GM04504 (cell line): ENCODE measurements at places on chromosomes 4 and X.

GRCh38 chr4:27721193-27721592, 860.6 kb downstream of the STIM2 start:
- DNase-seq: no peak

DNA sequence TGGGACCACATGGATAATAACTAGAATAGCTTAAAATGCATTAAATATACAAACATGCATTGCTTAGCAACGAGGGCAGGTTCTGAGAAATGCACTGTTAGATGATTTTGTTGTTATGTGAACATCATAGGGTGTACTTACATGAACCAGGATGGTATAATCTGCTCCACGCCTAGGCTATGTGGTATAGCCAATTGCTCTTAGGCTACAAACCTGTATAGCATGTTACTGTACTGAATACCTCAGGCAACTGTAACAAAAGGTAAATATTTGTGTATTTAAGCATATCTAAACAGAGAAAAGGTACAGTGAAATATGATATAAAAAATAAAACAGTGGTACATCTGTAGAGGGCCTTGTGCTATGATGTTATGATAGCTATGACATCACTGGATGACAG, 169.2 kb upstream of the IL15 start:
- no peak for DNase-seq

- no peak for DNase-seq
Measured at GRCh38 chr4:40875507-40876150, 125.9 kb downstream of the NSUN7 start.

DNA sequence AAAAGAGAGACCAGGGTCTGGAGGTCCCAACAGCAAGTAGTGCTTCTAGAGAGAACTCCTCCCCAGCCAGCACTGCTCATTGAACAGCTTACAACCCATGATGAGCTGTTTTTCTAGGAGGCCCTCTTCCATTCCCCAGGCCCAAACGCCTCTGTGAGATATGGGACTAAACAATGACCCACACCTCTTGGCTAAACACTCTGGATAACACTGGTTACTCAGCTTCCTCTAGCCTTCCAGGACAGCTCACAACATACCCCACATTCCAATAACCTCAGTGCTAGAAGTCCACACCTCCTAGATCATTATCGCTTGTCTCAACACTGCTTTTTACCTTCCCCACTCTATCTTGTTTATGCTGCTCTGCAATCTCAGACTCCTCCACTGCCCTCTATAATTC, 35.4 kb upstream of the PGRMC2 start:
- DNase-seq: peak; percentile 48

DNA sequence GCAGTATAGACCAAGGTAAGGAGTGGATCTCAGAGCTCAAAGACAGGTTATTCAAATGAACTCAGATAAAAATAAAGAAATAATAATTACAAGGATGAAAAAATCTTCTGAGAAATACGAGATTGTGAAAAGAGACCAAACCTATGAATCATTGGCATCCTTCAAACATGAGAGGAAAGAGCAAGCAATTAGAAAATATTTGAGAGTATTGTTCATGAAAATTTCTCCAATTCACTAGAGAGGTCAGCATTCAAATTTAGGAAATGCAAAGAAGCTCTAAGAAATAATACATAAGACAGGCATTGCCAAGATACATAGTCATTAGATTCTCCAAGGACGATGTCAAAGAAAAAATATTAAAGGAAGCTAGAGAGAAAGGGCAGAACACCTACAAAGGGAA, 93.5 kb upstream of the GALNTL6 start:
- DNase-seq: no peak

DNA sequence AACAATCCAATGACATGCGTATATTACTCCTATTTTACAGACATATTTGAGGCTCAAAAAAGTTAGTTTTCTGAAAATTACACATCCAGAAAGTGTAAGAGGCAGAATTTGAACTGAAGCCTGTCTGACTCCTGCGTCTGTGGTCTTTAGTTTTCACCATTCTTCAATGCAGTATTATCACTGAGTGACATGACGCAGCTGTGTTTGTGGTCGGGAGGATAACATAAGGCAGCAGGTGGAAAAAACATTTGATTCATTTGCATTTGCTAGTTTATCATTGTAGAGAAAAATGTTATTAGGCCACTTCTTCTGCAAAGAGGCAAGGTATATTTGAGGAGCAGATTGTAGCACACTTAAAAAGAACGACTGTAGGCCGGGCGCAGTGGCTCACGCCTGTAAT, 186.7 kb downstream of the TENM3 start:
- DNase-seq: no peak

DNA sequence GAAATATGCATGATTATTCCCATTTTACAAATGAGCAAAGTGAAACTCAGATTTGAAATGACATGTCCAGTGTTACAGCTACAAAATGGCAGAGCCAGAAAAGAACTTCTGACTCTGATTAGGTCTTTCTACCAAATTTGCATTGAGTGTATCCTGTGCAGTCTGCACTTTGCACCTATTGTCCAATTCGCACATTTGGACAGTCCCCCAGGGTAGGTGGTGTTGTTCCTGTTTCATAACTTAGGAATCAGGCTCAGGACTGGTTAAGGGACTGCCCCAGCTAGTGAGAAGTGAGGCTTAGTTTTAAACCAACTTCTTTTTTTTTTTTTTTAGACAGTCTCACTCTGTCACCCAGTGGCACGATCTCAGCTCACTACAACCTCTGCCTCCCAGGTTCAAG, 137.9 kb upstream of the NALF2 start:
- DNase-seq: no peak

- peak; percentile 7 for DNase-seq
Measured at GRCh38 chrX:78029663-78030062, 60.2 kb upstream of the PGAM4 start.

- no peak for DNase-seq
Measured at GRCh38 chr4:77538574-77539157, 67.0 kb upstream of the CXCL13 start.

DNA sequence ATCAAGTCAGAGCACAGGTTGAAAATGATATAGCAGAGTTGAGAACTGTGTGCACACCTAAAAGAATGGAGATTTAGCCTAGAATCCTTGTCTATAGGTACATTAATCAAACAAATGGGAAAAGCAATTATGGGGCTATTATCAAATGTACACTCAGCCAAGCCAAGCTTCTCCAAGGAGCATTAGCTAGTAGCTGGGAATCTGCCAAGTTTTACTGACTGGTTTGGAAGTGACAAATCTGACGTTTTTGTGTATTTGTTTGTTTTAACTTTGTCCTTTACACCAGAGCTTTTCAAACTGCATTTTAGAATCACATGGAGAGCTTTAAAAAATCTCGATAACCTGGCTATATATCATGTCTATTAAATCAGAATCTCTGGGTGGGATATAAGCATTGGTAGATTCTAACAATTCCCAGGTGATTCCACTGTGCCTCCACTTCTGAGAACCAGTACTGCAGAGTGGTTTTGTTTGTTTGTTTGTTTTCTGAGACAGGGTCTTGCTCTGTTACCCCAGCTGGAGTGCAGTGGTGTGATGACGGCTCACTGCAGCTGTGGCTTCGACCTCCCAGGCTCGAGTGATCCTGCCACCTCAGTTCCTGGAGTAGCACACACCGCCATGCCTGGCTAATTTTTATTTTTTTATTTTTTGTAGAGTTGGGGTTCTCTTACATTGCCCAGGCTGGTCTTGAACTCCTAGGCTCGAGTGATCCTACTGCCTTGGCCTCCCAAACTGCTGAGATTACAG, 279.8 kb downstream of the UNC5C start:
- no peak for DNase-seq

- DNase-seq: no peak
Measured at GRCh38 chr4:37663552-37663951, 22.6 kb downstream of the RELL1 start.

- DNase-seq: no peak
Measured at GRCh38 chrX:578531-578930, 52.1 kb upstream of the SHOX start.

- peak; percentile 94 for DNase-seq
Measured at GRCh38 chr4:123785538-123785937, 388.9 kb downstream of the SPRY1 start.

DNA sequence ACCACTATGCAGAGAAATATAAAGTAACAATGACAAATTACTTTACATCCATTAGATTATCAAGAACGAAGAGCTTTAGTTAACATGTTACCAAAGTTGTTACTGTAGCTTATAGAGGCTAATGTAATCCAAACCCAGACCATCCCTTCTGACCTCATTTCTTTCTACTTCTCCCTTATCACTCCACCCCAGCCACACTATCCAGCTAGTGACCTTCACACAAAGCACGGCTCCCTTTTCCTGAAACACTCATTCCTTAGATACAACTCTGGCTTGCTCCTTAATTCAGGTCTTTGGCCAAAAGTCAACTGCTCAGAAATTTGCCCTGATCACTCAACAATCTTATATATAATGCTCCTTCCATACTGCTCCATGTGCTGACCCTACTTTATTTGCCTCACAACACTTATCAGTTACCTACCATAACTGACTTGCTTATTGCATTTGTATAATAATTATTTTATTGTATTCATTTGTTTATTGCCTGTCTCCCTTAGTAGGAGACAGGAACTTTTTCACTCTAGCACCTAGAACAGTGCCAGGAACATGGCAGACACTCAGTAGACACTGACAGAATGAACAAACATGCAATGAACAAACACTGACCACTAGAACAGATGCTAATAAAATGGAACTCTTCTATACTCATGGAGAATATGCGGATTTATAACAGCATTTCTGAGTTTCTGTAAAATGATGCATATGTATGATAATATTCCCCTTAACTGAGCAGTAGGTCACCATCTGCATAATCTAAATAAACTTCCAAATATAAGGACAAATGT, 67.6 kb downstream of the EIF4E start:
- DNase-seq: no peak

DNA sequence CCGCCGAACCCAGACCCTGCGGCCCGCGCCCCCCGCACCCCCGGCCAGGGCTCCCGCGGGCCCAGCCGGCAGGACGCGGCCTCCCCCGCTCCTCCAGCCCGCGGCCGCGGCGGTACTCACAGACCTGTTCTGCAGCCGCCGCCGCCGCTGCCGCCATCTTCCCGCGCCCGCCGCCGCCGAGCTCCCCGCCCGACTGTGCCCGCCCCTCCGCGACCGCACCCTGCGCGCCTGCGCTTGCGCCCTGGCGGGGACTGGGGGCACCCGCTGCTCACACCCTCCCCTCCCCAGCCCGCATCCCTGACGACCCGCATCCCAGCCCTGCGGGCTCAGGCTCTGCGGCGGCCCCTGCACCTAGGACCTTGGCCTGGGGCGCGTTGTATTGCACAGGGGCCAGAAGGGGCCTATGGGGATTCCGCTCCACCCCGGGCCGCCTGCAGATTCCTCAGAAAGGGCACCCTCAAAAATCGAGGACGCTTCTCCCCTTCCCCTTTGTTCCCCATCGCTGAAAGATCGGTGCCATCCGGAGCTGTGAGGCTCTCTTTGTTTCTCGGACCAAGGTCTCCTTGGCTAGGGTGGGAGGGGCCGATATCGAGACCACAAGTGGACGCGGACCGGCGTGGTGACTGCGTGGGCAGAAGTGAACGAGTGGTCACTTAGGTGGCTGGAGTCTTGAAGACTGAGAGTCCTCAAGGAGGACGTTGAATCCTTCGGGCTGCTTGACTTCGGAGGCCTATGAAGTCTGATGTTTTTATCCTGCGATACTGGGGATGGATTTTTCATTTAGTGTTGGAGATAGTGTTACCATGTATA, at the start of gene SGCB:
Gene SGCB (minus strand): TSS at position 197 of the 810 bp plus-strand sequence. CDS start 40 bp downstream, at position 157.
- no peak for DNase-seq

DNA sequence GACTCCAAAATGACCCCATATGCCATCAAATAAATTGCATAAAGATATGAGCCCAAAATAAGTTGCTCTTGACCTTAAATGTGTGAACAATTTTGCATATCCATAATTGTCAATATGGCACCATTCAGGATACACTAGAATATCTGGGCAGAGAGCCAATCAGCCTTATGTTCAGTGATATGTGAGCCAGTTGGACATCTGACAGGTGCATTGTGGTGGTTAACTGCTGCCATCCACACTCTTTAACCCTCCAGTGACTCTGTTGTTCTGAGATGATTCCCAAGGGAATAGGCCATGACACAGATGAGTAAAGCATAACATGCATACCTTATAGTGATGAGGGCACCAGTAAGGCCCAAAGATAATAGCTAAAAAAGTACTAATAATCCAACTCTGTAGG, 500.1 kb downstream of the PCDH18 start:
- DNase-seq: no peak

DNA sequence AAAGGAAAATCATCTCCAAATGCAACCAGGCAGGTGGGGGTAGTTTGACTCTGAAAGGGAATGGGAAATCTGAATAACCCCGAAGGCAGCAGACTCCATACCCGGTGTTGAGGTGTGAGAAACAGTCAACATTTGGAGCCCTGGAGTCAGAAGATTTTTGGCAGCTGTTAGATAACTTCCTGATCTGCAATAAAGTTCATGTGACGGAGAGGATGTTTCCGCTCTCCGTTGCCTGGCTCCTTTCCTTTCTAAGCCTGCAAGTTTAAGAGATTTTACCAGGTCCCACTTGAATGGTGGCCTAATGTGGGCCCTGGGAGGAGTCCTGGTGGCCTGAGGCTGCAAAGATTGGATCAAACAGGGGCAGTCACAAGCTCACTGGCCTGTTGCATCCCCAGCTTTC, 27.7 kb downstream of the HAND2 start:
- DNase-seq: no peak

- no peak for DNase-seq
Measured at GRCh38 chr4:137519406-137519805, 12.9 kb downstream of the PCDH18 start.

DNA sequence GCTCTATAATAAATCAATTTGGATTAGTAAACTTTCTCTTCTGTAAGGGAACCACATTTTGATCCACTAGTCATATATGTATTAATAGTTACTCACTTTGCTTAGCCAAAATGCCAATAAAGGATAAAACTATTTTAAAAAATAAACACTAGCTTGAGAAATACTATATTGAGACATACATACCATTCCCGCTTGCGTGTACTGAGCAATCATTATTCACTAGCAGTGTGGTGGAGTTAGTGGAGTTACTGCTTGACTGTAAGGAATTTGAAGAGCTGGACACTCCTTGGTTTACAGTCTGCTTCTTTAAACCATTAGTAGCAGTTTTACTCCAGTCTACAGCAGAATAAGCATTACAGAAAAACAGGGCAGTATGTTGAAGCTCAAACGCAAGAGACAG, 10.8 kb upstream of the PHKA2 start:
- DNase-seq: peak; percentile 33

GRCh38 chr4:106541253-106541652, 172.7 kb upstream of the GIMD1 start:
- peak; percentile 13 for DNase-seq

DNA sequence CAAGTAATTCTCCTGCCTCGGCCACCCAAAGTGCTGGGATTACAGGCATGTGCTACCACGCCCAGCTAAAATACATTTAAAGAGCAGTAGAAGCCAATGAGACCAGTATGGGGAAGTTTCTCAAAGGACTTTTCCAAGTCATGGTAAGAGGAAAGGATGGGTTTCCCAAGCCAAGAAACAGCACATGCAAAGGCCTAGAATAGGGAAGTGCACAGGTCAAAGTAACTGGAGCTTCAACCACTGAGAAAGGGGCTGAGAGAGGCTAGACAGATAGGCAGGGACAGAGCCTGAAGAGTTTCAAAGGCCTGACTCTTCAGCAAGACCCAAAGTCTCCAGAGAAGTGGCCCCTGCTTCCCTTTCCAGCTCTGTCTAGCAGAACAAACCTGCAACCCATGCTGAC, 162.1 kb downstream of the CORIN start:
- no peak for DNase-seq

- DNase-seq: no peak
Measured at GRCh38 chr4:54719378-54719777, 61.6 kb downstream of the KIT start.
